Spleen (tissue), 13 donors: ENCODE measurements at places on chromosomes 3 and 15. TPM values are rescaled to one million over a fixed set of nuclear protein-coding genes. Genes with fewer than 3 reads are reported as not detected.

Gene SHC4
- 0.20 TPM for polyA plus RNA-seq

- DNase-seq = no peak
Measured at GRCh38 chr3:7749931-7750695, 751.5 kb upstream of the LMCD1 start.

Gene AADACL2
- not detected for polyA plus RNA-seq

GRCh38 chr3:99529265-99529664, 109.1 kb upstream of the COL8A1 start:
- DNase-seq = no peak

Gene SCAMP5
- 7.1 TPM for polyA plus RNA-seq

Gene SLC4A7
- 9.7 TPM for polyA plus RNA-seq

- peak; percentile 51 for DNase-seq
Measured at GRCh38 chr15:66644000-66644787, 57.8 kb upstream of the SMAD6 start.

DNA sequence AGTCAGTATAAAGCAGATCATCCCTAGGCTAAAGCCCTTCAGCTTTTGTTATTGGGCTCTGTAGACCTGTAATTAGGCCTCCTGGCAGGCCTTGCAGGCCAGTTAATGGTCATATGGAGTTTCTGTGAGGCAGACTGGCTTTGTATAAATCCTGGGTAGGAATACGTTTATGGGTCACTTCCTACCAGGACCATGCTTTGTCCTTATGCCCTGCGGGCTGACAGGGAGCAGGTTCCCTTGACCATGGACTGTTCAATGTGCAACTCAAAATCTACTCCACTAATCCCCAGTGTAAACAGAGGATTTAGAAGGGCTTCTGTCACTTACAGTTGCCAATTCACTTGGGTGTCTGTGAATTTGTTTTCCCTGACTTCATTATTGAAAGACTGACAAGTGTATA, 202.7 kb upstream of the MLF1 start:
- no peak for DNase-seq

Gene FBXL22
- polyA plus RNA-seq = 1.0 TPM

DNA sequence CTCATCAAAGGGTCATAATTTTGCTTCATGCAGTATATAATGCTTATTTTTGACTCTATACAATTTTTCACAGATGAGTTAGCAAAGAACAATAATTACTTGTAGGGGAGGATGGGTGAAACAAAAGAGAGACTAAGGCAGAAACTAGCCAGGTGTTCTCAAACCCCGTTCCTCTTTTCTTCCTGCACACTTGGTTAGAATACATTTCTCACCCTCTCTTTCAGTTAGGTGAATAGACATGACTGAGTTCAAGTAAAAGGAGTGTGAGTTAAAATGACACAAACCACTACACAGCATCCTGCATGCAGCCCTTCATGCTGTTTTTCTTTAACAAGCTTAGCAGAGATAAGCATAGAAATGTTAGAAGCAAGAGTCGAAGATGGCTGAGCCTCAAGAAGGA, 922.2 kb downstream of the TBL1XR1 start:
- DNase-seq = no peak

Gene GPR176
- polyA plus RNA-seq = 2.7 TPM
